Cortex of kidney (tissue), 1 donor: ENCODE measurements at places on chromosomes 6 and 20.

DNA sequence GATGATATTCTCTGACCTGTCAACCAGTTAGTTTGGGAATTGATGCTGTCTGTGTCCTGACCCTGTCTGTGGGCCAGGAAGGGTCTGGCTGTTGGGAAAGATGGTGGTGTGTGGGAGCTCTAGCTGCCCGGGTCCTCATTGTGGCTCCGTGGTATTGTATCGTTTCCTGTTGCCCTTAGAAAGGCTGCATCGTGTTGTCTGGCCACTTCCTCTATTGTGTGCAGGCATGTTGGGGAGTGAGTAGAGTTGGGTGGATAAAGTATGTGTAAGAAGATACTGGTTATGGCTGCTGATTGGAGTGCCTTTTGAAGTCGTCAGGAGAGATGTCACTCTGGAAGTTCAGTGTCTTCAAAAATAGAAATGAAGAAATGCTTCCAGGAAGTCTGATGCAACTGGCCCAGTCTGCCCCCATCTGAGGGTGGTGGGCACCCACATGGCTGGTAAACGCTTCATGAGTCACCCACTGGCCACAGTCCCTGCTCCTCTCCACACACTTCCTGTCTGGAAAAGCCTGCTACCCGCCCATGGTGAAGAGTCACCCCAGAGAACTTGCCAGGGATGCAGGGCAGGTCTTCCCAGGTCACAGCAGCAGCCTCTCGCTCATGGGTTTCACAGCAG is 27.9 kb downstream of the PPARD start:
- no peak for DNase-seq

DNA sequence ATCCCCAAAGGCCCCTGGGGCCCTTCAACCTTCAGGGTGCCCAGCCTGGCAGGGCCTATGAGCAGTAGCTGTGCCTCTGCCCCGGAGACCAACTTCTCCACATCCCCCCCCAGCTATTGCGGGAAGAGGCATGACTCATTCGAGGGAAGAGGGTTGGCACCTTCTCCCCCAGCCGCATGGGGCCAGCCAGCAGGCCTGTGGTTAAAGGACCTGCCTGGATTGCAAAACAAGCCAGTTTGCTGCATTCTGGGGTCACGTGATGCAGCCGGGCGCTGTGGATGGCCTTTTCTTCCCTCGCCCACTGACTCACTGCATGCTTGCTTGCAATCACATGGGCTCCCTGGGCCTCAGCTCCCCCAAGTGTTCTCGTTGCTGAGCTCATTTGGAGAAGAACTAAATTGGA is 182.5 kb downstream of the MAFB start:
- DNase-seq: no peak

DNA sequence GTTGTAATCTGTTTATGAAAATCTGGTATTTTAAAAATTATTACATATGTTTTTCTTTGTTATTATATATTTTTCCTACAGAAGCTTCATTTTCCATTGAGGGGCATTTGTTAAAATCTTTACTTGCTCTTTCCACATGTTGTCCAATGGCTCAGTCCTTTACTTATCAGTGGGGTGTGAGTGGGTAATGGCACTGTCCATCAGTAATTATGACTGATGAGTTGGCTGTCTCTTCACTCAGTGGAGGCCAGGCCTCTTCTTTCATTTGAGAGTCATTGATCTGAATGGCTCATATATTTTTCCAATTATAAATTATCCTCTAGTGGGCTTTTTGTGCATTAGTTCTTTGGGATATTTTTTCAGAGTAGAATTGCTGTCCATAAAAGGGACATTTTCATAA is 45.7 kb downstream of the FARS2 start:
- no peak for DNase-seq

DNA sequence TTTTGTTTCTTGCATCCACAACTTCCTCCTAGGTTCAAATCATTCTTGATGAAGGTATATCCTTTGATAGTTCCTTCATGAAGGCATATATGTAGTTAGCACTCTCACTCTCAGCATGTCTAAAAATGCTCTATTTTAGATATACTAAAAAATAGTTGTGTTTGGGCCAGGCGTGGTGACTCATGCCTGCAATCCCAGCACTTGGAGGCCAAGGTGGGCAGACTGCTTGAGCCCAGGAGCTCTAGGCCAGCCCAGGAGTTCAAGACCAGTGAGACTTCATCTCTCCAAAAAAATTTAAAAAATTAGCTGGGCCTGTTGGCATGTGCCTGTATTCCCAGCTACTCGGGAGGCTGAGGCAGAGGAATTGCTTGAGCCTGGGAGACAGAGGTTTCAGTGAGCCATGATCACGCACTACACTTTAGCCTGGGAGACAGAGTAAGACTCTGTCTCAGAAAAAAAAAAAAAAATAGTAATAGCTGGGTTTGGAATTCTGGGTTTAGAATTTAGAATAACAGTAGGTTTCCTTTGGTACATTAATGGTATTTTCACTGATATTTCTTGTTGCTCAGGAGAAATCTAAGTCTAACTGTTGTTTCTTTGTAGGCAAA is 7.0 kb downstream of the SERAC1 start:
- DNase-seq: no peak

DNA sequence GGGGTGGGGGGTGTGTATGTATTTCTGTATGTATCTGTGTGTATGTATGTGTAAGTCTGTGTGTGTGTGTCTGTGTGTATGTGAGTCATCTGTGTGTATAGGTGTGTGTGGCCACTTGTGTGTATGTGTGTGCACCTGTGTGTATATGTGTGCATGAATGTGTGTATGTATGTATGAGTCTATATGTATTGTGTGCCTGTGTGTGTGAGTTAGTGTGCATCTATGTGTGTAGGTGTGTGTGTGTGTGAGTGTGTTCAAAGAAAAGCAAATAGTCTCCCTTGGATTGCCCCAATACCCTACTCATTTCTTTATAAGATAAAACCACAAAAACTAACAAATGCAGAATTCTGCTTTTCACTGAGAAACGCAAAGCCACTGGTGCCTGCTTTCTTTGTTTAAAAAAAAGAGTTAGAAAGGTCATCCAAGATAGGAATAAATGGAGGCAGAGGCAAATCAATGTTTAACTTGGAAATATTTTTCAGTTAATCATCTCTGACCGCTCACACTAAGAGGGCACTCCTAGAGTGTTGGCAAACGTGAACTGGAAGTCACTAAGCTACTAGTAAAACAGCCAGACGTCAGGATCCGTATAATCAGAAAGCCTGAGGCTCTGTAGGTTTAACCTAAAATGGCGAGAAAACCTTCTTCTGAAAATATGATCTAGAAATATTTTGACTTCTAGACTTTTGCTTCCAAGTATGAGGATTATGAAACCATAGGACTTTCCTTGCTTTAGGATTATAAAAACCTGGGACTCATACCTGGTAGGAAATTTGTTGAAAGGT is 37.4 kb upstream of the JAG1 start:
- DNase-seq: no peak

GRCh38 chr6:74170118-74170517 is 474.1 kb downstream of the CD109 start:
- no peak for DNase-seq

GRCh38 chr6:131136021-131136786 is 937 bp downstream of the AKAP7 start:
- DNase-seq: no peak

DNA sequence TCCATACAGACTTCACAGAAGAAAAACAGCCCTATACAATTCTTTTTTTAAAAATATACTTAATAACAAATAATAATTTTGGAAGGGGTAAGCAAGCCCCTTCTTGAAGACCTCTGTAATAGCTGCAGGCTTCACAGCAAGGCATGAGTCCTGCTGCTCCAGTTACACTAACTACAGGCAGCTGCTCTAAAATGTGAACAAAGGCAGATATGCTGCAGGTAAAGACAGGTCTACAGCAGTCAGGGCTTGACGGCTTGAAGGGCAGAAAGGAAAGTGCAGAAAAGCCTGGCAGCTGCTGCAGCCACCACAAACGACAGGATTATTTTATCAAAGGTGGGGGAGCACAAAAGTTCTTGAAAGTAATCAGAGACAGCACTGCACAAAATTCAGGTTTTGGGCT is 11.3 kb downstream of the FAXC start:
- DNase-seq: no peak

GRCh38 chr20:21820688-21821087 is 115.2 kb downstream of the PAX1 start:
- no peak for DNase-seq

DNA sequence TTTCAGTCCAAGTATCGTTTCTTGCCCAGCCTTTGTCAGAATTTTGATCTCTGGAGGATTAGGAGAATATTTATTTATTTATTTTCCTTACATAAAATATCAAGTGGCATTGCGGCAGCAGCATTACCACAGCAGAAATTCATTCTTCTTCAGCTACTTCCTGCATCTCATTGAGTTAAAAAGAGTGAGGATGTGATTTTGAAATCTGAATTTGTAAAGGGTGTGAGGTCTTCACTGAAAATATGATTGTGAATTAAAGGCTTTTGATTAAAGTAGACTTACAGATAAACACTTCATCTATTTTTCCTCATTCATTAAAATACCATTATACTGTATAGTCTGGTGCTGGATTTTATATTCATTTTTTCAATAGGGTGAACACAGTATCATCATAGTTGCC is 328.4 kb downstream of the PRL start:
- DNase-seq: no peak

- DNase-seq: no peak
Observed at GRCh38 chr6:55882718-55883569, 7.6 kb upstream of the BMP5 start.

GRCh38 chr20:62136283-62137091 is 6.7 kb downstream of the PSMA7 start:
- no peak for DNase-seq

DNA sequence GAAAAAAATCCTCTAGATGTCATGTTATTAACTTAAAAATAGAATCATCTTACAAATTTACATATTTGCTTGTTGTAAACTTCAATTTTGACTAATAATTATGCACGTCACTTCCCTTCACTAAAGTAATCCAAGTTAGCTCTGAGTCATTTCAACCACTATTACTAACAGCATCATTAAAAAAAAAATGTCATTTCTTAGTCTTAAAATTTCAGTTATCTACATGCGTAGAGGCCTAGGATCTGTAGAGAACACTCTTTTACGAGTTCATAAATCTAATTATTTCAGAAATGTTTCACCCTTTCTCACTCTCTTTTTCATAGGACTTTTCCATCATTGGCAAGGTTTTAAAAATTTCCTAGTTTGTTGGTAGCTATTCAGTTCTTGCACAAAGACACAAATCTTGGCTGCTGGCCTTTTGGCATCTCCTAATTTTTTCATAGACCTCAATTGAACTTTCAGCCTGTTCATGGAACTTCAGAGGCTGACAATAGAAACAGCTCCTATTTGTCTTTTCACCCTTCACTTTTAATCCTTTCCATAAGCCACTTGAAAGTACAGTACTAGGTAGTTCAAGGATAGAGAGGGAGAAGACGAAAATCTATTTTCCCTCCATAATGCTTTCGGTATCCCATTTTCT is 61.5 kb downstream of the OGFRL1 start:
- no peak for DNase-seq

DNA sequence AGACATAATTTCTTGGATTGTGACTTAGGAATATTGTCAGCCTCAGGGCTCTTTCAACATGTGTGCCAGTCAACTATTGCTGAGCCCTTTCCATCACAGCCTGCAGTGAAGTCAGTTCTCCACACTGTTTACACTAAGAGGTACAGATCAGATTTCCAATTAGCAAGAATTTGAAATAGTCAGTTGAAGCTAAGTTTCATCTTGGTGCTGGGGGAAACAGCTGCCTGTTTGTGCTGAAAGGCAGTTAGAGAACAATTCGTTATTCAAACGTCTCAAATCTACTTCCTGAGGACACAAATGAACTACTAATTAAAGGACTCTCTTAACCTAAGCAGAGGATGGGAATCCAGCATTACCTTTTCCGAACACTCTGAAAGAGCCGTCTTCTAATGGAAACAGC is 25.9 kb downstream of the ADGRF1 start:
- no peak for DNase-seq

DNA sequence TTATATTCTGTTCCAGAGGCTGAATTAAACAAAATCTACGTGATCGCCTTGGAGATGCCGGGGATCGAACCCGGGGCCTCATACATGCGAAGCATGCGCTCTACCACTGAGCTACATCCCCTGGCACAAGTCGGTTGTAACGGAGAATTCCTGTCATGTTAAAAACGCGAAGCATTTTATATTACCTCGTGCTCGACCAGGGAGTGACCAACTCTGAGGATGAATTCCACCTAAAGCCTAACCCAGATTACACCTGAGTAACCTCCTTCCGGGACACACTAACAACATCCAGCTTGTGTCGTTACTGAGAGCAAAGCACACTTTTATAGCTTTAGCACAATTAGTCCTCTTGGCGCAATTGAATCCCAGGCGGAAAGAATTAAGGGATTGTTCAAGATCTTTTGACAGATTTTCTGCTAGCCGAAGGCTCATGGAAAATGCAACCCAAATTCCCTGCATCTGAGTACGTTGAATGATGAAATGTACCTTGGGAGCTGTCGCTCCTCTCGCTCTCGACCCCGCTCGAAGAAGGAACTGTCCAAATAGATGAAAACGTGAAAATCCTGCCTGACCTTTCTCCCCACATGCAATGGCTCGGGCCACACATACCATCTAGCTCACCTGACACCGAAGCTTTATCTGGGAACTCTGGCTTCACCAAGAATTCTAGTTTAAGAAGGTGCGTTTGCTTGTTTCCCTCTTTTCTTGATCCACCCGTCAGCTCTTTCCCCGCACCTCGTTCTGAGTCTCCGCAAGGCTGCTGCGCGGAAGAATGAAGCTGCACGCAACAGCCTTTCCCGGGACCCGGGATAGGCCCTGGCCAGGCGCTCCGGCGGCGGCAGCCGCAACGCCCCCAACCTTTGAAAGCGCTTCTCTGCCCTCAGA is 148.3 kb downstream of the GPX5 start:
- DNase-seq: no peak

DNA sequence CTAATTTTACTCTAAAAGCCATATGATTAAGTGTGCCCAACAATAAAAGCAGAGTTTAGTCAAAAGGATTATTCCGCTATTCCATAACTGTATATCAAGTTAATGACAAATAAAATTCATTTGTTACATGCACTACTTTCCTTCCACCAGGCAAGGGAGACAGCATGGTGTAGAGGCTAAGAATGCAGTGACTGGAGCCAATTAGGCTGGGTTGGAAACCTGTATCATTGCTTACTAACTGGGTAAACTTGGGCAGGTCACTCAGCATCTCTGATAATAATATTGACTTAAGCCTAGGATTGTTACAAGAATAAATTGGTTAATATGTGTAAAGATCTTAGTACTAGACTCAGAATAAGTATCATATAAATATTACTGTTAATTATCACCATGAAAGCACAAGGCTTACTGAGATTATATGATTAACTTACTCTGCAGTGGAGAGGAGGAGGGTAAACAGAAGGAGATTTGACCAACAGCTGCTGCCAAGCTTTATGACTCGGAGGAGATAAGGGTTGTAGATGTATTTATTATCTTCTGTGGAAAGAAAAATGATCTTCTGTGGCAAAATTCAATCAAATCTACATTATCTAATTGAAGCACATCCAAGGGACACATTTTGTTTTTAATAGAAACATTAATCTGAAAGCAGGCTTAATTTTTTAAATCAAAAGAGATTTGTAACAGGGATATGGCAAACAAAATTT is 1459.9 kb downstream of the GRIK2 start:
- no peak for DNase-seq
